IMR-90 (cell line): ENCODE measurements at places on chromosomes 6 and 20. TPM values are rescaled to one million over a fixed set of nuclear protein-coding genes. Genes with fewer than 3 reads are reported as not detected.

Gene KHDC1L
- total RNA-seq: 0.18 TPM in 1 of 2 replicates, not detected in the other

Gene RHAG
- total RNA-seq: not detected in 2 replicates

Gene TTLL9
- total RNA-seq: not detected in 2 replicates

Gene PLG
- not detected in 2 replicates for total RNA-seq

Gene HSPA1B
- total RNA-seq: 93.6 and 118 TPM in 2 replicates

Gene FAM209B
- not detected in 2 replicates for total RNA-seq

Gene ANKRD6
- total RNA-seq: 0.18 and 0.28 TPM in 2 replicates

GRCh38 chr6:139058029-139058428, 29.5 kb downstream of the ABRACL start:
- no peak overlapping the region for H3K4me3 ChIP-seq
- H3K4me1 ChIP-seq: peaks cover 2% of the 10 kb centered on the region; the same call in 1 of the 2 replicates
- H3K27ac ChIP-seq: no peak overlapping the region
- H3K36me3 ChIP-seq: no peaks in the 10 kb centered on the region

DNA sequence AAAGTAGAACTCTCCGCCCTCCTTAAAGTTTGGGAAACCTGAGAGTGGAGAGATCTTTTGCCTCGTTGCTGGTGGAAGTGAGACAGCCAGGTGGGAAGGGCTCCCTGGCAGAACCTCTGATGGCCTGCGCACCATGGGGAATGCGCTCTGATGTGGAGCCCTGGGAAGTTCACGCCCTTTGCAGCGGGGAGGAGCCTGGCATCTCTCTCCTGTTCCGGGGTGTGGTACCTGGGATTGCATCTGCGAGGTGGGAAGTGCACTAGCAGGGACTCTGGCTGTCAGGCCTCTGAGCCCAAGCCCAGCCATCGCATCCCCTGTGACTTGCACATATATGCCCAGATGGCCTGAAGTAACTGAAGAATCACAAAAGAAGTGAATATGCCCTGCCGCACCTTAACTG, 159.8 kb downstream of the AKAP7 start:
- H3K27me3 ChIP-seq: no peaks in the 10 kb centered on the region
- no peaks in the 10 kb centered on the region for H3K4me1 ChIP-seq
- H3K36me3 ChIP-seq: no peaks in the 10 kb centered on the region
- no peak overlapping the region for H3K27ac ChIP-seq

GRCh38 chr6:34546551-34547321, 9.4 kb downstream of the SPDEF start:
- H3K27ac ChIP-seq: no peak overlapping the region
- DNase-seq: no peak
- H3K4me1 ChIP-seq: peaks cover 5% of the 10 kb centered on the region; the same call in 1 of the 2 replicates
- no peaks in the 10 kb centered on the region for H3K36me3 ChIP-seq
- peaks cover 22% of the 10 kb centered on the region; the same call in 1 of the 2 replicates for H3K27me3 ChIP-seq

- H3K4me3 ChIP-seq: no peak overlapping the region
- peaks cover 1% of the 10 kb centered on the region; the same call in 1 of the 2 replicates for H3K36me3 ChIP-seq
- H3K27me3 ChIP-seq: no peaks in the 10 kb centered on the region
Observed at GRCh38 chr6:128230267-128230989, 290.0 kb downstream of the PTPRK start.

DNA sequence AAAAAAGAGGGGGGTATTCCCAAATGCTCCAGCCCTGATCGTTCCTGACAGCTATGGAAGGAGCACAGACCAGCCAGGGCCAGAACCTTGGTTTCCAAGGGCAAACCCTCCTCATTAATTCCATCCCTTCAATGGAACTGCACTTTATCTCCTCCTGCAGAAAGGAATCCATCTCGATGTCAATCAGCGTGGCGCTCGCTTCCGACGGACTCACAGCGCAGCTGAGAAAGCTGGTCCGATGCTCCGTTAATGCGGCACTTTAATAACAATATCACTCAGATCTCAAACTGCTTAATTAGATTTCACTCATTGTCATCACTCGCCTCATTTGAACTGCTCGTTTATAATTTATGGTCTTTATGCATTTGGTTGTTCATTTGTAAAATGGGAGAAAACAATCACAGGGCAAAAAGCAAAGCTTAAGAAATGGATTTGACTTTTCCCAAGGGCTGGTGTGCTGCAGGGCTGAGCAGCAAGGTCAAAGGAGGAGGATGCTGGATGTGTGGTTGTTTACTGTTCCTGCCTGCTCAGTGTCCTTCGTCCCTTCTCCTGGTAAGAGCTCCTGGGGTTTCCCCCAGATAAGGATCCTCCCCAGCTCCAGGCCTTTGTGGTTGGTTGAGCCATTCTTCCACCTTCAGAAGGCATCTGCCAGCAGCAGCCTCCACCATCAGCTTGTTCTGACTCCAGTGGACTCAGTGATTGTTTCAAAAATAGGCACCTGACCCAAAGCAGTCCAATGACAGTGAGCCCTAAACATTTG, 152.7 kb downstream of the ANKRD60 start:
- no peak overlapping the region for H3K27ac ChIP-seq
- no peaks in the 10 kb centered on the region for H3K4me1 ChIP-seq
- H3K27me3 ChIP-seq: no peaks in the 10 kb centered on the region
- H3K36me3 ChIP-seq: no peaks in the 10 kb centered on the region
- no peak overlapping the region for H3K4me3 ChIP-seq
- no peak for DNase-seq

GRCh38 chr6:116497113-116497676, 14.2 kb upstream of the CALHM5 start:
- H3K27me3 ChIP-seq: no peaks in the 10 kb centered on the region; the same call in 1 of the 2 replicates
- H3K36me3 ChIP-seq: no peaks in the 10 kb centered on the region
- DNase-seq: peak; percentile 10
- no peak overlapping the region for H3K27ac ChIP-seq

GRCh38 chr6:30411515-30412207, 66.7 kb downstream of the RPP21 start:
- no peaks in the 10 kb centered on the region for H3K36me3 ChIP-seq
- H3K27me3 ChIP-seq: peaks cover 30% of the 10 kb centered on the region
- peak; percentile 36 for DNase-seq
- no peak overlapping the region for H3K4me3 ChIP-seq
- H3K27ac ChIP-seq: no peak overlapping the region

GRCh38 chr20:39849171-39849570, 839.9 kb downstream of the MAFB start:
- H3K27me3 ChIP-seq: peaks cover 9% of the 10 kb centered on the region
- no peaks in the 10 kb centered on the region for H3K36me3 ChIP-seq
- no peak for DNase-seq
- no peak overlapping the region for H3K27ac ChIP-seq
- no peak overlapping the region for H3K4me3 ChIP-seq
- H3K4me1 ChIP-seq: peaks cover 33% of the 10 kb centered on the region

- no peak for DNase-seq
- H3K36me3 ChIP-seq: no peaks in the 10 kb centered on the region
- H3K27me3 ChIP-seq: peaks cover 57% of the 10 kb centered on the region
- peaks cover 8% of the 10 kb centered on the region; the same call in 1 of the 2 replicates for H3K4me1 ChIP-seq
Observed at GRCh38 chr6:36836111-36837021, 2.9 kb downstream of the CPNE5 start.

DNA sequence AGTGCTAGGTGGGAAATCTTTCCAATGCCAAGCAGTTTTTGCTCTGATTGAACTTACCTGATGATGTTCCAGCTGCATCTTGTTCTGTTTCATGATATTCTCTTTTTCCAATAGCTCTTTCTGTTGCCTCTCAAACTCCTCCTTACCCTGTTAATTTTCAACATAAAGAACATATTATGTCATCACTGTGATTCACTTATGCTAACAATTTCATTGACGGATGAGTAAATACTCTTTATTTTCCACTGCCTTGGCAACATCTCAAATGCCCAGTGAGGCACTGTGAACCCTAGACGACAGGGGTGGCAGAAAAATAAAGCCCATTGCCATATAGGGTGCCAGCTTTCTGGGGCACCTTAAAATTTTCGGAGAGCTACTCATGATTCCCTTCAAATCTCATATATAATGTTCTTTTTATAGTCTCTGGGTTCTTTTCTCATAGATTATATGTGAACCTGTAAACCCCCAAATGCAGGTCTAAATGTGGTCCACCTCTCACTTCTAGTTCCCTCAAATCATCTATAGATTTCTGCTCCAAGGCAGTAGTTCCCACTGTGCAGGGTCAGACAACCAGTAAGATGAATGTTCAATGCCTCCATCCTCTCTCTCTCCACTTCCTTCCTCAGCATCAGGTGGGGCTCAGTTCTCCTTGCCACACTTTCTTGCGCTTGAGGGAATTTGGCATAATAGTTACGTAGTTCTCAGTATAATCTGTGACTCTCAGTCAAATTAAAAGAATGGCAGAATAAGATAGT, 44.1 kb downstream of the NEDD9 start:
- peak; percentile 43 for DNase-seq
- H3K27ac ChIP-seq: no peak overlapping the region
- peaks cover 35% of the 10 kb centered on the region for H3K36me3 ChIP-seq
- H3K4me3 ChIP-seq: no peak overlapping the region

- H3K27me3 ChIP-seq: no peaks in the 10 kb centered on the region
- no peaks in the 10 kb centered on the region for H3K4me1 ChIP-seq
- H3K4me3 ChIP-seq: no peak overlapping the region
- DNase-seq: no peak
- no peak overlapping the region for H3K27ac ChIP-seq
- no peaks in the 10 kb centered on the region for H3K36me3 ChIP-seq
Observed at GRCh38 chr20:54879393-54879792, 404.0 kb downstream of the DOK5 start.

GRCh38 chr6:142947714-142948480, 2.9 kb upstream of the HIVEP2 start:
- H3K4me1 ChIP-seq: peaks cover 3% of the 10 kb centered on the region
- H3K27ac ChIP-seq: peak overlapping the region; percentile 26
- DNase-seq: no peak
- H3K27me3 ChIP-seq: no peaks in the 10 kb centered on the region
- no peaks in the 10 kb centered on the region for H3K36me3 ChIP-seq
- H3K4me3 ChIP-seq: peak overlapping the region; percentile 74

DNA sequence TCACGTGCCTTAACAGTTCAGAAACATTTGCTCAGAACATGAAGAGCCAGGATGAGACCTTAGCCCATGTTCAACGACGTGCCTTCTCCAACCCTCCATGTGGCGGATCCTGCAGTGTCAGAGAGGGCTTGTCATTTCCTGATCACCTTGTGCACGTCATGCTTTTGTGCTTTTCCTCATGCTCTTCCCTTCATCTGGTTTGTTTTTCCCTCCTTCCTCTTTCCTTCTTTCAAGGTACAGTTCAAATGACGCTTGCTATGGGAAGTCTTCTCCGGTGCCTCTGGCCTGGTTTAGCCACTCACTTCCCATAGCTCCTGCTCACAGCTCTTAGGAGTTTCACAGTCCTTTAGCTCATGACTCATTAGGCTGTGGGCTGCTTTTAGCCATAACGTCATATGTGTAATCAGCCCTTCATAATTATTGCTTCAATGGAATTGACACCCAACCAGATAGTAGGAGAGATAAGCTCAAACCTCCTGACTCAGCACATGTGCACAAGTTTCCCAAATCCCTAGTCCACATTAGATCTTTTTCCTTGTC, 102.7 kb upstream of the CNKSR3 start:
- DNase-seq: peak; percentile 79
- H3K36me3 ChIP-seq: no peaks in the 10 kb centered on the region
- no peaks in the 10 kb centered on the region for H3K27me3 ChIP-seq
- no peak overlapping the region for H3K27ac ChIP-seq
- H3K4me3 ChIP-seq: no peak overlapping the region
- peaks cover 6% of the 10 kb centered on the region; the same call in 1 of the 2 replicates for H3K4me1 ChIP-seq

GRCh38 chr20:48949304-48950170, 28.0 kb downstream of the ARFGEF2 start:
- no peak overlapping the region for H3K4me3 ChIP-seq
- peaks cover 6% of the 10 kb centered on the region; the same call in 1 of the 2 replicates for H3K4me1 ChIP-seq
- no peak overlapping the region for H3K27ac ChIP-seq
- DNase-seq: no peak
- no peaks in the 10 kb centered on the region for H3K27me3 ChIP-seq
